ENCODE measurements at places on chromosomes 2 and 18.

DNA sequence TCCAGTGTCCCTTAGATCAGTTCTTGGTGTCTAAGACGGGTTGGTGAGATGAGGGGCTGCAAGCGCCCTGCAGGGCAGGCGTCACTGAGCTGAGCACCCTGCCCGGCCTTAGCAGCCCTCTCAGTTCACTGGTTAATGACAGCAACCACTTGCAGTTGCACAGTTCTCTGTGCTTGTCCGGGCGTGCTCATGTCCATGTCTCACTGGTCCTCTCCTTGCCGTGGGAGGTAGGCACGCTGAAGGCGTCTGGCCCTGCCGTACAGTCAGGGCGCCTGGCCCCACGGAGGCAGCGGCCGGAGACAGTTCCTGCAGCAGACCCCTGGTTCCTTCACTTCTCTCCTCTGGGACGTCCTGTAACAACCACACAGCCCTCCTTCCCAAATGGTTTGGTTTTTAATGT, 75.3 kb downstream of the ARHGEF4 start:
- no peak for DNase-seq

GRCh38 chr2:100214265-100214971, 72.0 kb upstream of the AFF3 start:
- DNase-seq: no peak

- DNase-seq: peak; percentile 76
Measured at GRCh38 chr18:35386600-35387100, 9.5 kb upstream of the ZNF396 start.

- DNase-seq: no peak
Measured at GRCh38 chr18:26135548-26135947, 1.9 kb downstream of the PSMA8 start.

DNA sequence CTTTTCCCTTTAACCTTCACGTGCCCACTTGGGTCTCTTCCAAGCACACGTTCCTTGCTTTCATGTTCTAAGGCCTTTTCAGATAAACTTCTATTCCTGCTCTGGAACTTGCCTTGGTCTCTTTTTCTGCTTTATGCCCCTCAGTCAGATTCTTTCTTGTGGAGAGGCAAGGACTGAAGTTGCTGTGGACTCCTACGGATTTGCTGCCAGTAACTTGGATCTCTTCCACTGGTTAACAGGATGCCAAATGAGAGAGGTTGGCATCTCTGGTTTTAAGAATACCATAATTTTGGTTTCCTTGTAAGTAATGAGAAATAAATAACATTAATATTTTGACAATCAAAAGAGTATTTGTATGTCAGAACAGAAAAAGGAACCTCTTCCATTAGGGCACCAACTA, 33.0 kb downstream of the COMMD1 start:
- no peak for DNase-seq

GRCh38 chr2:219198974-219199373, 7.6 kb upstream of the ZFAND2B start:
- no peak for DNase-seq

DNA sequence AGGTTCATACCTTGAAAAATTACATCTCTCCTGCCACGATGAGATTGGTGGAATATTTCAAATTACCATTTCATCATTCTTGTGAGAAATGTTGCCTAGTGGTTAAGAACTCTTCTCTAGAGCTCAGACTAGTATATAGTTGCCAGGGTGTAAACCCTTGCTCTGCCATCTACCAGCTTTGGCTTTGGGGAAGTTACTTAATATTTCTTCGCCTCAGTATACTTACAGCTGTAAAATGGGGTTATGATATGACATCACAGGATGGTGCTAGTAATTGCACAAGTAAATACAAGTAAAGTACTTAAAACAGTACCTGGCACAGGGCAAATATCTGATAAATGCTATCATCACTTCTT, 1.5 kb downstream of the SPOPL start:
- DNase-seq: peak; percentile 12

GRCh38 chr2:184610891-184611290, 12.6 kb downstream of the ZNF804A start:
- DNase-seq: no peak

GRCh38 chr2:215870088-215870490, 143.3 kb downstream of the MREG start:
- DNase-seq: no peak

DNA sequence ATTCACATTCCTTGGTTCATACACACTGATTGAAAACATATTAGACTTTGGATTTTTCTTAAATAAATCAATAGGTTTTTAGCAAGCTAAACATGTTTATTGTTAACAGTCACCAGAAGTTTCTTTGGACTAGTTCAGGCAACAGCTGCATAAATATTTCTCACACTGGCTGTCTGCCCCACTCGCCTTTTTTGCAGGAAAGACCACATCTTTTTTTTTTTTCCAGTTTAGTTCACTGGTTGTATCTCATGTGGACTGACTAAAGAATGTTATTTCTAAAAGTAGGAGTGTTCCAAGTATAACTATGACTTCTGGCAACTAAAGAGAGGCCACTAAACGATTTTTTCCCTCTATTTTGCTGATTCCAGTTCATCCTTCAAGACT, 31.1 kb downstream of the SLC40A1 start:
- no peak for DNase-seq

DNA sequence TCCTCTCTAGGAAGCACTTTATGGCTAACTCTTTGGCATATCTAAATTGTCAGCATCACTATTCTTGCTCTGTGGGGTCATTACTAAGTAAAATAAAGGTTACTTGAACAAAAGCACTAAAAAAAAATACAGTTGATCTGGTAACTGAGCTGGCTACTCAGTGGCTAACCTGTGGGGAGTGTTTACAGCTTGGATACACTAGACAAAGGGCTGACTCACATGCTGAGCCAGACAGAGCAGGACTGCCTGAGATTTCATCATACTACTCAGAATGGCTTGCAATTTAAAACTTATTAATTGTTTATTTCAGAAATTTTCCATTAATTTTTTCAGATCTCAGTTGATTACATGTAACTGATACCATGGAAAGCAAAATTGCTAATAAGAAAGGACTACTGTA, 1690.4 kb upstream of the SLC39A10 start:
- DNase-seq: peak; percentile 74

DNA sequence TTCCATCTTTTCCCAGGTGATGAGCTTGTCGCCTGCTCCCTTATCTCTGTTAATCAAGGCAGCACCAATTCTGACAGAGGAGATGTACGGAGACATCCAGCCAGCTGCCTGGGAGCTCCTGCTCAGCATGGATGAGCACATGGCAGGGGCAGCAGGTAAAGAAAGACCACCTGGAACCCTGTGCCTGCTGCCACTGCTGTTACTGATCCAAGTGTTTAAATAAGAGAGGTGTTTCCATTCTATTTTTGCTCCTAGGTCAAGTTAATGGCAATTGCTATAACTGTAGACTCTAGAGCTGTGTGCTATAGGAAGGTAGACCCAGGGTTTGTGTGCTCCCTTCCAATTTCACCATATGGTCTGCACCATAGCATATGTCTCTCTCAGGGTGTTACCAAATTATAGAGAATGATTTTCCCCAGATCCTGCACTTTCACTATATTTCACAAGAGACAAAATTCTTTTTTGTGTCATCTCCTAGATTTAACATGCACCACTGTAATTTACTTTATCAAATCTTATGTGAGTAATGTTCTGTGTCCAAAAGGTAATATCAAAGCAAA, 88.6 kb upstream of the RPE start:
- DNase-seq: no peak

DNA sequence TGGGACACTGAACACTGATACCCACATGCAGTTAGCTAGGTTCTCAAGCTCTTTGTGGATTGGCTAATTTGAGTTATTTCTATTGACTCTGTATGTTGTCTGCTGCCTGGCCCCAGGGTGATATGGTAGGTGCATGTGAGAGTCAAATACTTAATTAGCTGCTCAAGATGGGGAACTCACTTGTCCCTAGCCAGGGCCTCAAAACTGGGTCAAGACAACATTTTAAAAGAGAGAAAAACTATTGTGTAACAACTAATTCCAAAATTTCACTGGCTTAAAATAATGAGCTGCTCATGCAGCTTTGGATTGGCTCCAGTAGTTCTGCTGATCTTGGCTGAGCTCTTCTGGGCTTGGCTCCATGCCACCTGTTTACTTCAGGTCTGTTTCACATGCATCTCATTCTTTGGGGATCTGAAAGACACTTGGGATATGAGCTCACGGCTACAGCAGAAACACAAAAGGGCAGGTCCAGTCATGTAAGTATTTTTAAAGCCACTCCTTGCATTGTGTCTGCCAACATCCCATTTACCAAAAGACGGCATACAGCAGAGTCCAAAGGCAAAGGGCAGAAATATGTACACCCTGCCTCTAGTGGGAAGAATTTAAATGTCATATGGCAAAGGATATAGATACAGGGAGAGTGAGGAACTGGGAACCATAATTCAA, 716.8 kb downstream of the SUCLG1 start:
- no peak for DNase-seq

- no peak for DNase-seq
Measured at GRCh38 chr2:151153601-151154000, 108.1 kb downstream of the RBM43 start.

- no peak for DNase-seq
Measured at GRCh38 chr2:11602563-11603204, 67.3 kb downstream of the NTSR2 start.

GRCh38 chr2:203908797-203909185, 27.8 kb upstream of the ICOS start:
- no peak for DNase-seq

- no peak for DNase-seq
Measured at GRCh38 chr2:210718503-210718902, 162.1 kb downstream of the CPS1 start.

- DNase-seq: no peak
Measured at GRCh38 chr18:79339094-79339908, 56.4 kb upstream of the NFATC1 start.

DNA sequence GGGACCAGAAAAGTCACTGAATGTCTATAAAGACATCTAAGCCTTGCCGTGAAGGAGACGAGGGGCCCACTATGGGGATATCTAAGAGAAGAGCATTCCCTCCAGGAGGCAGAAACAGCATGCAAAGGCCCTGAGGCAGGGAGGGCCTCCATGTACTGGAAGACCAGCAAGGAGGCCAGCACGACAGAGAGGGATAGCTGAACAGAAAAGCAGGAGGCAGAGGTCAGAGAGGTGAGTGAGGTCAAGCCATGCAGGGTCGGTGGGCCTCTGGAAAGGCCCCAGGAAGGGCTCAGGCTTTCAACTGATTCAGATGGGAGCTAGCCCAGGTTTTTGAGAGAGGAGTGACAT, 5.7 kb downstream of the TRABD2A start:
- no peak for DNase-seq

All from kidney glomerular epithelial cell (primary cell).